Activated CD4-positive, CD25-positive, alpha-beta regulatory T cell treated with anti-CD3 and anti-CD28 coated beads, Interleukin-2, amount 50 U/mL, for 16 hours (primary cell): ENCODE measurements at places on chromosomes 4 and X.

DNA sequence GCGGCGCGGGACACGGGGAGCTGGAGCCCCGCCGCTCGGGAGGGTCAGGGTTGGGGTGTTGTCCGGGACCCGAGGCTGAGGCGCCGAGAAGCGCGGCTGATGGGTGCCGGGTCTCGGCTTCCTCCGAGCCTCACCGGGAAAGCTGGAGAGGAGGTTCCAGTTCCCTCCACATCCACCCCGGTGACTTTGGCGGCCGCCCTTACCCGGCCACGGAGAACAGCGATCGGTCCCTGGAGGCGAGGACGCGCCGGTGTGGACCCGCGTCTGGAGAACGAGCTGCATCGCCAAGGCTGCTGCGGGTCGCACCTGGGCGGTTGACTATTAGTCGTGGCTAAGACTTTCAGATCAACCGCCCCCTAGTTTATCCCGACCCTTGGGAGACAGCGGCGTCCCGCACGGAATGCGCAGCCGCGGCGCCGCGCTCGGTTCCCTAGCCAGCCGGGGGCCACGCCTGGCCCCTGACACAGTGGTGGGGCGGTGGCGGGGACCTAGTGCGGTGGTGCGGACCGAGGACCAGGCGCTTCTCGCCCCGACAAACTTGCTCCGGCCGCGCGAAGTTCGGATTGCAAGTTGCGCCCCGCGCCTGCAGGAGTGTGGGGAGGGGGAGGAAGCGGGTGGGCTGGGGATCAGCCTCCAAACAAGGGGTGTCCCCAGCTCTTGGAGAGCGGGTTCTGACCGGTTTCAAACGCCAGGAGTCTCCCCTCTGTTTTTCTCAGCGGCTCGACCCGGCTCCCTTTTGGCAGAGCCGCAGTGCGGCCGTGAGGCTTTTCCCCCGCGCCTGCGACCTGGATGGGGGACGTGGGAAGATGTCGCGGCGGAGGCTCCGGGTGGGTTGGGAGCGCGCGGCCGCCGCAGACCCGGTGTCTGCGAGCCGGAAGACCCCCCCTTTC lies 568 bp downstream of the FHDC1 start:
- no peak for DNase-seq

DNA sequence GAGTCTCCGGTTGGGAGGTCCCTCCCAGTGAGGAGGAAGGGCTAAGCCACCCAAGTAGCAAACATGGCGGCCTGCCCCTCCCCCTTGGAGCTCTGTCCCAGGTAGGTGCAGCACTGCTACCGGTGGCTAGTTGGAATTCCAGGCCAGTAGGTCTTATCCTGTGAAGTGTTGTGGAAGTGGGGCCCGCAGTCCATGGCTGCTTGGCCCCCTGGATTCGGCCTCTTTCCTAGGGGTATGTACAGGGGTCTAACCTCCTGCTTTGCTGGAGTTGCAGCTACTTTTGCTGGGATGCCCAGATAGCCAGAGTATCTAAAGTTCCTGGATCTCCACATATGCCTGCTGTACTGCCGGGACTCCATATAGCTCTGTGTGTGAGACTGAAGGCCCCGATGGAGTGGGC lies 9.9 kb upstream of the TMSB15C start:
- DNase-seq, result no peak

DNA sequence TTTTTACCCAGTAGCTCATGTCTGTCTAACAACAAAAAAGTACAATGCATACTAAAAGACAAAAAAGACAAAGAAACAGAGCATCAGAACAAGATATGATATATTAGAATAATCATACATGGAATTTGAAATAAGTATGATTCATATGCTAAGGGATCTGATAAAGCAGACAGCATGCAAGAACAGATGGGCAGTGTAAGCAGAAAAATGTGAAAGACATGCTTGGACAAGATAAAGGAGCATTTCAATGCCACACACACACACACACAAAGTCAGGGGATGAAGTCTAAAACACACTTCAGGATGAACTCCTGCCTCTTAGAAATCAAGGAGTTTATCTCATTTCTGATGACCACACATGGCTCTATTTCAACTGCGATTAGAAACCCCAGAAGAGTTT lies 649.6 kb upstream of the NDST4 start:
- DNase-seq, result no peak

- DNase-seq, result no peak
Measured at GRCh38 chr4:156309031-156309430, 355.4 kb upstream of the CTSO start.

GRCh38 chrX:148722966-148723365 lies 222.5 kb downstream of the AFF2 start:
- DNase-seq, result no peak

DNA sequence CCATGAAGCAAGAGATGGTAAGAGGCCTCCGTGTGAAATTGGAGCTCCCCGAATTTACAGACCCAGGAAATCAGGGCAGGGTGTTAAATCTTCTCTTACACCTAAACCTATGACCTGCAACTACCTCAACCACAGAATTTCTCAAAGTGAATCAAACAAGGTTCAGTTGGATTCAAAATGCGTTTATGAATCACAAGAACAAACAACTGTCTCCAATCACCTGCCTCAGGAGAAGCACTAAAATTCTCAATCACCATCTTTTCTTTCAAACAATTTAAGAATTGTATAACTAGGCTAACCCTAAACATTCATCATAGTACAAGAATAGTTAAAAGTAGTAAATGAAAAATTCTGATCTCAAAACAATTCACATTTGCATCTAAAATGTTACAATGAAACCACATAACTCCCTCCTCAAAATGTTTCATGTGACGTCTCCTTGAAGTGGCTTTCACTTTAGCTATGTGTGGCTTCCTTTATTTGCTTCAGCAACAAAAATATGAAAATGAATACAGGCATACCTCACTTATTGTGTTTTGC lies 19.2 kb downstream of the PPP3CA start:
- DNase-seq, result no peak

DNA sequence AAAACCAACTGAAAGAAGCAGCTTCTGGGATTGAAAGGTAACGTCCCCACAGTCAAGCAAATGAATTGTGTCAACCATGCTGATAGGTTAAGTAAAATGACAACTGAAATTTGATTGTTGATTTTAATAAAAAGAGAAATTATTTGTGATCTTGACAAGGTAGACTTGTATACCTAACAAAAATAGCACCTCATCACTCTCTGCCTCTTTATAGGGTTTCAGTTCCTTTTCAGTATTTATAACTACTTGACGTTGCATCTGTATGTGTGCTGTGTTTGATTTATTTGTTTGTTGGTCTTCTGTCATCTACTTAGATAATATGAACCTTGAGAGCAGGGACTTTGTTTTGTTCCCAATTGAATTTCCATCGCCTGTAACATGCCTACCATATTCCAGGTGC lies 7.9 kb upstream of the PPP3CA start:
- DNase-seq, result no peak

GRCh38 chr4:80017125-80017854 lies 55.7 kb downstream of the ANTXR2 start:
- DNase-seq, result no peak

- DNase-seq, result no peak
Measured at GRCh38 chr4:138190452-138190858, 51.7 kb downstream of the SLC7A11 start.

DNA sequence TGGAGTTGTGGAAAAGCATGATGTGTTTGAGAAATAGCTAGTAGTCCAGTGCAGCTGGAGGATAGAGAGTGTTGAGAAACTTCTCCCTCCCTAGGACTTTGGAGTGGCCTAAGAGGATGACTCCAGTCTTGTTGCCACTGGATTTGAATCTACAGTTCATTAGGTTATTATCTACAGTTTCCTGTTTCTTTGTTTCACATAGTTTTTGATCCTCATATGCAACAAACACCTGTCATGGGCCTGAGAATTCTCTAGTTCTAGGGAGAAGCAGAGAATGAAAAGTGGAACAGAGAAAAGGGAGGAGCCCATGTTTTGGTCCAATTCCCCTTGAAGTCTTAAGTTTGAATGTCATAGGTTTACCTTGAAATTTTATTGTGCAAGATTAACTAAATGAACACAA lies 73.6 kb upstream of the TBC1D9 start:
- DNase-seq, result no peak

DNA sequence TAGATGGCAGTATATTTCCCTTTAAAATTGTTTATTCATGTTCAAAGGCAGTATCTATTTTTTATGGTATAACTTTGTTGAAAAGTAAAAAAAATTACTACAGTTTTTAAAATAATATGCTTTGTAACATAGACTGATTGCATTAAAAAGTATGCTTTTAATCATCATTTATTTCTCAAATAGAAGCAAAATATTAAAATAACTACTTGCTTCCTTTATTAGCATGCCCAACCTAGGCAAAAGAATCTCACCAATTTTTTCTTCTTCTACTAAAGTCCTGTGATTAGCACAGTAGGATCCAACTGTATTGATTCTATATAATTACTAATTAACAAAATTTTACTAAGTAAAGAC lies 69.6 kb upstream of the NFKB1 start:
- DNase-seq, result no peak

- DNase-seq, result no peak
Measured at GRCh38 chr4:48450740-48451139, 32.4 kb upstream of the SLC10A4 start.

- DNase-seq, result no peak
Measured at GRCh38 chrX:67543818-67544217, at the start of gene AR. Gene AR (plus strand): TSS chrX:67544021. CDS start chrX:67545147, 1,126 bp downstream.

- DNase-seq, result no peak
Measured at GRCh38 chrX:155048977-155049619, 21.8 kb downstream of the CMC4 start.

- DNase-seq, result no peak
Measured at GRCh38 chr4:114563536-114564315, 34.9 kb upstream of the UGT8 start.

- no peak for DNase-seq
Measured at GRCh38 chrX:7100022-7100421, 47.5 kb upstream of the STS start.

DNA sequence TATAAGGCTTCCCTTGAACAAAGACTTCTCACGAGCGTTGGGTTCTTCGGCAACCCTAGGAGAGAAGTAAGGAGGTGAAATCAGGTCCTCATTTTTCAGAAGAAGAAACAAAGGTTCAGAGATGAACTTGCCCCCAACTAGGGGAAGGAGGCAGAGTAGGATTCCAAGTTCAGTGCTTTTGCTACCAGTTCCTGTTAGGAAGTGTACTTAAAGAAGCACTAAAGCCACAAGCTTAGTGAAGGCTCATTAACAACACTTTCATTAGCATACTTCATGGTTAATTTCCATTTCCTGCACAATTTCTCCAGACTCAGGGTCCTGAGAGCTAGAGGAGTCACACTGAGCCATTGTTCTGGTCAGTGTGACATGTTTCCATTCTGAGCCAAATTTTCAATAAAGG lies 52.1 kb downstream of the VSIG4 start:
- no peak for DNase-seq

GRCh38 chrX:119935215-119935874 lies 8.2 kb downstream of the NKAP start:
- no peak for DNase-seq

DNA sequence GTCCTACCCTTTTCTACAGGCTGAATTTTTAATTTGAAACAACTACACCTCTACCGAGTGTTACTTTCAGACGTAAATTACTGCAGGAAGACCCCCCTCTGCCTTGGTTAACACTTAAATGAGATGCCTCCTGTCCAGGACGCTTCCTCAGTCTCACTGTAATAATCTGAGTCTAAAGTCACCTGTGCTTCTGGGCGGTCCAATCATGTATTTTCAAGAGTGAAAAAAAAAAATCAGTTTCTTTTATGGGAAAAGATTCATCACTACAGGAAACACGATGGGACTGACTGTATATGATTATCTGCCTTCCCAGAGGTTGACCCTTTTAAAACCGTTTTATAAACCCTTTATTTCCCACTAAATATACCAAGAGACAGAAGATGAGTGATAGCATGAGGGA lies 776 bp downstream of the RBM47 start:
- no peak for DNase-seq

GRCh38 chr4:15855804-15856475 lies 77.8 kb downstream of the CD38 start:
- DNase-seq, result no peak

DNA sequence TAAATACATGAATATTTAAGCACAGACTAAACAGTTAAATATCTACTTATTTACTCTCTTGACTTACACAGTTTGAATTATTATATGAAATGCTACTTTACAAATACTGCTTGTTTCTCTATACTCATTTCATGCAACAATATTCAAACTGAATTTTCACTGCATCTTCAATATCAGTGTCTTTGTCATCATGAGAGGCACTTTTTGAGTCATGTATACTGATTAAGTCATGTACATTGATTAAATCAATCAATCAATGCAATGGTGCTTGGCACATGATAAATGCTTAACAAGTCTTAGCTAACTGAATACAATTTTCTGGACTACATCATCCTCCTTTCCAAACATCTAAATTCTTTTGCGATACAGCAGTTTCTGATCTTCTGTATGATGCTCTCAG lies 67.1 kb downstream of the CHM start:
- DNase-seq, result no peak

DNA sequence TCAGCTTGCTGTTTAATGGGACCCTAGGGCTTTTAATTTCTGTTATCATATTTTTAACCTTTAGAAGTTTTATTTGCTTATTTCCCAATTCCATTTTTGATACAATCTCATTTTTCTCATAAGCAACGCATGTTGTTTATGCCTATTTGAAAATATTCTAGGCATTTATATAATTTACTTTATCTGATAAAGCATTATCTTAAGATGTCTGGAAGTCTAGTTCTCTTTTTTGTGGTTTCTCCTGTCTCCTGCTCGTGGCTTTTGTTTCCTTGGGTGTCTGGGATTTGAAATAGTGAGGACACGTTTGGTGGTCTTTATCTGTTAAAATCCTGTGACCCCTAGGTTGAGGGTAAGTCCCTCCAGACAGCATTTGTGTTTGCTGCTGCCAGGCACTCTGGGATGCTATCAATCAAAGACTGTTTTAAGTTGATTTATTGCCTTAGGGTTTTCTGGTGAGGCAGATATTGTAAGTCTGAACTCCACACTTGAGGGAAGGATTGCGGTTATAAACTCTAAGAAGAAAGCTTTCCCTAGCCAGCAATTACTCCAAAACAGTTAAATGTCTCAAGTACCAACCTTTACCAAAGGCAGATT lies 208.0 kb downstream of the PRDM5 start:
- no peak for DNase-seq

DNA sequence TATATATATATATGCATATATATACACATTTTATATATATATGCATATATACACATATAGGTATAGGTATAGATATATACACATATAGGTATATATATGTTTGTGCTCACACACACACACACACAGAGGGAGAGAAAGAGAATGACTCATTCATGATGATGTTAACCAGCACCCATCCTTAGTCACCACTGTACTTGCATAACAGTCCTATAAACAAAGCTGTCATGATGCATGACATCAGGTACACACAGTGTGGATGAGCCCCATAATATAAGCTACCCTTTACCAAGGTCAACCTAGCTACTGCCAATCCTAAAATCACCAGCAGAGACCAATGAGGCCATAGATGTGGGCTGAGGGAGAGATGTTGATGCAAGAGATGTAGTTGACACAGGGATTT lies 1408.0 kb downstream of the RAPGEF2 start:
- no peak for DNase-seq

GRCh38 chrX:68292471-68292870 lies 140.8 kb downstream of the OPHN1 start:
- no peak for DNase-seq
